Activated CD4-positive, alpha-beta T cell treated with anti-CD3 and anti-CD28 coated beads for 1 hour (primary cell): ENCODE measurements at places on chromosomes 1 and 21.

- no peak for DNase-seq
Measured at GRCh38 chr1:41286486-41286885, 44.4 kb upstream of the SCMH1 start.

- DNase-seq = no peak
Measured at GRCh38 chr21:17461582-17461981, 51.3 kb upstream of the CXADR start.

DNA sequence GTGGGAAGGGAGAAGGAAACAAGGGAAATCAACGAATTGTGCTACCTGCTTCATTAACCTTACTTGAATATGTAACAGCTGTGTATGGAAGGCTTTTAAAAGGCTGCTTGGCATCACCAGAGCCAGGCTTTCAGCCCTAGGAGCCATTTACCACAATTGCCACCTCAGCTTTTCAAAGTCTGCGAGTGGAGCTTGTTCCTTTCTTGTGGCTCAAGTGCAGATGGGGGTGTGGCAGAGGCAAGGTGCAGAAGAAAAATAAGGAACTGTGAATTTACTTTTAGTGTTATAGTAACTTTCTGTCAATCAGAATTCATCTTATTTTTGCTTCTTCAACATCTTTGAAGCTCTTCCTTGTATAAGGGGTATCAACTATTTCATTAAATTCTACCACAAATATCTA, 17.6 kb downstream of the CLCA2 start:
- DNase-seq = peak; percentile 8

GRCh38 chr21:35204850-35205541, 155.9 kb upstream of the RUNX1 start:
- no peak for DNase-seq

DNA sequence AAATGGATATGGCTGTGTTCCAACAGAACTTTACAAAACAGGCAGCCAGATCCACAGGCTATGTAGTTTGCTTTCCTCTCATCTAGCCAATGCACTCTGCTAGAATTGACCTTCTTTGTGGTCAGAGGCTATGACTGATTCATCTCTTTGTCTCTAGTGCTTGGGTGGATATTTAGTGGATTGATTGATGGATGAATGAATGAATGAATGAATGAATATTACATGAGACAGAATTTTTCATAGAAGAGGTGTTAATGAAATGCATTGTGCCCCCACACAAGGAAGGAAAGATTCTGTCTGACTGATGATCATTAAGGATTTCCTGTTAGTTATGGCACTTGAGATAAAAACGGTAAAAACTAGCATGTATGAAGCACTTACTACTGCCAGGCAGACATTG, 50.5 kb upstream of the ZYG11A start:
- no peak for DNase-seq

- DNase-seq = peak; percentile 17
Measured at GRCh38 chr1:45493116-45493697, 2.2 kb upstream of the TESK2 start.

- DNase-seq = no peak
Measured at GRCh38 chr1:207971331-207972219, 60.6 kb upstream of the CD34 start.

DNA sequence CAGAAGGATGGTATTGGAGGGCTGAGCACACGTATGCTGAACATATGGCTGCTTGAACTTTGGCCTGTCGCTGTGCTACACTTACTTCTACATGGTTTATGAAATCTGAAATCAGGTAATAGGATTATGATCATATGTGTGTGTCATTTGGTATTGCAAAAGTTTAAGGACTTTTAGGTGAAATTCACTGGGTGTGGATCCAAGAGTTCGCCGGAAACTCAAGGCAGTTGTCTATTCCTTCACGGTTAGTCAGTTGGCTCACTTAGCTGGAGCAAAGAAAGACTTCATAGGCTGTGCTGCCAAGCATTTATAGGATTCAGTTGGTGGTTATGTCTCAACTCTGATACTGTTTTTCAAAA, 927 bp downstream of the UAP1 start:
- no peak for DNase-seq

- DNase-seq = no peak
Measured at GRCh38 chr1:61097722-61098121, 15.4 kb downstream of the NFIA start.

GRCh38 chr1:101509370-101509769, 272.6 kb downstream of the S1PR1 start:
- no peak for DNase-seq

- no peak for DNase-seq
Measured at GRCh38 chr1:85078903-85079302, 30.6 kb upstream of the MCOLN3 start.

DNA sequence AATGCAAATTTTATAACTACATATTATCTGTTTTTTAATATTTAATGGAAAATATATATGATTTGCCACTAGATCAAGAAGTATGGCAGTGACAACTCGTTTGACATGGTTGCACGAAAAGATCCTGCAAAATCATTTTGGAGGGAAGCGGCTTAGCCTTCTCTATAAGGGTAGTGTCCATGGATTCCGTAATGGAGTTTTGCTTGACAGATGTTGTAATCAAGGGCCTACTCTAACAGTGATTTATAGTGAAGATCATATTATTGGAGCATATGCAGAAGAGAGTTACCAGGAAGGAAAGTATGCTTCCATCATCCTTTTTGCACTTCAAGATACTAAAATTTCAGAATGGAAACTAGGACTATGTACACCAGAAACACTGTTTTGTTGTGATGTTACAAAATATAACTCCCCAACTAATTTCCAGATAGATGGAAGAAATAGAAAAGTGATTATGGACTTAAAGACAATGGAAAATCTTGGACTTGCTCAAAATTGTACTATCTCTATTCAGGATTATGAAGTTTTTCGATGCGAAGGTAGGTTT, 556 bp downstream of the IFI44 start:
- DNase-seq = no peak
